NCI-H146 (cell line): ENCODE measurements at places on chromosomes 11 and 22.

DNA sequence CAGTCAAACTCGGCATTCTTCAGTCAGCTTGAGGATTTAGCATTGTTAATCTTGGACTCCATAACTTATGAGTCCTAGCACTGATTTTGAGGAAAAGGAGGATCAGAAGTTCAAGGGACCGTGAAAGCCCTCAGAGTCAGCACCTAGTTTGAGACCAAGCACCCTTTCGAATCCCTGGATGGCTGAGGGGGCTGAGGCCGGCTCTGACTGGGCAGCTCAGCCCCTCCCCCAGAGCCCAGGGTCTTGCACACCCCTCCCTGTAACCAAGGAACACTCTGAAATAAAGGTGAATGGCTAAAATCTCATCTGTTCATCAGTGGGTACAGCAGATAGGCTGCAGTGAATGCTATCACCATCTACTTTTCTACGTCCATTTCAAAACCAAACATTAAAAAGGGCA lies 27.3 kb downstream of the SLC25A18 start:
- DNase-seq, result no peak

DNA sequence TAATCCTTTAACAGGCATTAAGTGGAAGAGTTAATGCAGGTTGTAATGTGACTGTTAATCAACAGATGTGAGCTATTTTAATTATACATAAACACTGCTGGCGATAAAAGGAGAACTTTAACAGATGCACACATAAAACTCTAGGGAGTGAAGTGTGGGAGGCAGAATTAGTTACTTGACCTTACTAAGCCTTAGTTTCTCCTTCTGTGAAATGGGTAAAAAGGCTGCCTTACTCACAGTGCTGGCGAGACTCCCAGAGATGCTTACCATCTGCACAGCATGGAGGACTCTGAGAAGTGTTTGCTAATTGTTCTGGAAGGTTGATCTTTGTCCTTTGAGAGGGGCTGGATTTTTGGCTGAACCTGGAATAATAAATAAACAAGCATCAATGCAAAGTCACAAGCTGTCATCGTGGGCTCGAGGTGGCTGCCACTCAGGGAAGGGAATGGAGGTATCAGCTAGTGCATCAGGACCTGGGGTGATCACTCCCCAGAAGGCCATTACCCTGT lies 58.6 kb upstream of the MPEG1 start:
- no peak for DNase-seq

- DNase-seq, result no peak
Measured at GRCh38 chr11:19083166-19083565, 22.6 kb upstream of the MRGPRX2 start.

GRCh38 chr11:78295347-78295746 lies 106.6 kb downstream of the USP35 start:
- DNase-seq, result no peak

- DNase-seq, result no peak
Measured at GRCh38 chr22:23305321-23305910, 125.1 kb downstream of the BCR start.

- DNase-seq, result no peak
Measured at GRCh38 chr22:31853736-31854495, 90.4 kb upstream of the YWHAH start.

- DNase-seq, result no peak
Measured at GRCh38 chr11:63445118-63445517, 45.8 kb downstream of the PLAAT5 start.
